ENCODE measurements at places on chromosomes 16 and 17. TPM values are rescaled to one million over a fixed set of nuclear protein-coding genes. Genes with fewer than 3 reads are reported as not detected.
A peak's percentile ranks its signal among the peaks of the same experiment; 100 is the strongest.

GRCh38 chr16:66057057-66057456 lies 309.4 kb upstream of the CDH5 start:
- no peak for DNase-seq
- H3K36me3 ChIP-seq: no peaks in the 10 kb centered on the region
- no peak overlapping the region for H3K4me3 ChIP-seq
- no peaks in the 10 kb centered on the region for H3K27me3 ChIP-seq
- peaks cover 7% of the 10 kb centered on the region for H3K4me1 ChIP-seq
- H3K27ac ChIP-seq: no peak overlapping the region

The ITGAX gene
- total RNA-seq: under 0.01 TPM

- H3K36me3 ChIP-seq: peaks cover 1% of the 10 kb centered on the region
- H3K4me3 ChIP-seq: no peak overlapping the region
- no peak for DNase-seq
- H3K4me1 ChIP-seq: peaks cover 27% of the 10 kb centered on the region
Observed at GRCh38 chr17:78929908-78930775, 5.0 kb upstream of the TIMP2 start.

The RRAD gene
- total RNA-seq: 83.7 TPM

DNA sequence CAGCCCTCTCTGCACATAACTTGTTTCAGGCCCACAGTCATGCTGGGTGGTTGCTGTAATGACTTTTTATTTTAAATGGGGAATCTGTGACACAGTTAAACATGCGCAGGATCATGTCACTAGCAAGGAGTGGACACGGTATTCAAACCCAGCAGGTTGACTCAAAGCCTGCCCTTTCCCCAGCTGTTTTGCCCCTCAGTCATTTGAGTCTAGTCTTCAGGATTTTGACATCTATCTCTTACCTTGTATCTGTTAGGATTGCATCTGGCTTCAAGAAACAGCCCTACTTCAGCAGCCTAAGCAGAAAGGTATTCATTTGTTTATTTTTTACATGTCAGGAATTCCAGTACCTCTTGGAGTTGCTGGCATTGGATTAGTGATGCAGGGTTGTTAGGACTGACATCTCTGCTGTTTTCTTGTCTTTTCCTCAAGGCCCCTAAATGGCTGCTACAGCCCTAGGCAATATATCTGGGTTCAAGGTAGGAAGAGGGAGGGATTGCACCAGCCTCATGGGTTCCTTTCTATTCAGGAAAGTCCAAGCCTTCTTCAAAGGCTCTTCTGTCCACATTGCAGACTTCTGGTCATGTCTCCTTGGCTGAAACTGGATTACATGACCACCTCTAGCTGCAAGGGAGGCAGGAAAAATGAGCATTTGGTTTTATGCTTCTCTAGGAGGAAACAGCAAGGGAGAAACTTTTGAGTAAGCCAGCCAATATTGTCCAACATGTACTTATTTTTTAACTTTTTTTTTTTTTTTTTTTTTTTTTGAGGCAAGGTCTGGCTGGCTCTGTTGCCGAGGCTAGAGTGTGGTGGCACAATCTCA lies 22.8 kb downstream of the ABCC1 start:
- H3K36me3 ChIP-seq: peaks cover 6% of the 10 kb centered on the region
- H3K4me3 ChIP-seq: no peak overlapping the region
- peaks cover 19% of the 10 kb centered on the region for H3K4me1 ChIP-seq
- H3K27me3 ChIP-seq: no peaks in the 10 kb centered on the region
- H3K27ac ChIP-seq: no peak overlapping the region

The TMC7 gene
- total RNA-seq: 0.51 TPM

The TPSAB1 gene
- total RNA-seq: not detected

GRCh38 chr17:7437950-7438614 lies 1.2 kb upstream of the FGF11 start:
- H3K36me3 ChIP-seq: no peaks in the 10 kb centered on the region
- no peak overlapping the region for H3K27ac ChIP-seq
- H3K4me1 ChIP-seq: peaks cover 13% of the 10 kb centered on the region
- peaks cover 25% of the 10 kb centered on the region for H3K27me3 ChIP-seq
- H3K4me3 ChIP-seq: no peak overlapping the region

- peaks cover 3% of the 10 kb centered on the region for H3K4me1 ChIP-seq
- H3K36me3 ChIP-seq: no peaks in the 10 kb centered on the region
- H3K27ac ChIP-seq: peak overlapping the region; percentile 85
- peak overlapping the region; percentile 80 for H3K4me3 ChIP-seq
Observed at GRCh38 chr16:53435066-53435688, 906 bp downstream of the RBL2 start.

The ADAMTS18 gene
- total RNA-seq: not detected

- peaks cover 31% of the 10 kb centered on the region for H3K4me1 ChIP-seq
- no peak for DNase-seq
- H3K27me3 ChIP-seq: no peaks in the 10 kb centered on the region
Observed at GRCh38 chr16:4369007-4369733, 2.5 kb upstream of the VASN start.

- H3K36me3 ChIP-seq: peaks cover 20% of the 10 kb centered on the region
- DNase-seq: peak; percentile 55
- no peaks in the 10 kb centered on the region for H3K27me3 ChIP-seq
- no peak overlapping the region for H3K4me3 ChIP-seq
Observed at GRCh38 chr16:84084570-84085270, 32.0 kb downstream of the MBTPS1 start.

The HSD3B7 gene
- total RNA-seq: 32.9 TPM

The KRT9 gene
- total RNA-seq: not detected

DNA sequence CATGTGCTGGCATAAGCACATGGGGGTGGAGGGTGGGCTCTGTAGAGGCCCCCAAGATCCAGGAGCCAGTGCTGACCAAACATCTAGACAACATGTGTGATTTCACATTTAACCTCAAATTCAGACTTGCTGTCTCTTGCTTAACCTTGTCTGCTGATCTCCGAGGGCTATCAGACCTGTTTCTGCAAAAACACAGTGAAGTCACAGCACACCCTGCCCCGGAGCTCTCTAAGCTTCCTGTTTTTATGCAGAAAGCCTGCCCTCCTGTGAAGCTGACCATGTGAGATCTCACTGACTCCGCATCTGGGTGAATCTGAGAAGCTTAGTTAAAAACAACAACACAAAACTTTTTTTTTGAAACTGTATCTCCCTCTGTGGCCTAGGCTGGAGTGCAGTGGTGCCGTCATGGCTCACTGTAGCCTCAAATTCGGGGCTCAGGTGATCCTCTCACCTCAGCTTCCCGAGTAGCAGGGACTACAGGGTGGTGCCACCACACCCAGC lies 6.6 kb upstream of the DPEP2 start:
- H3K27me3 ChIP-seq: no peaks in the 10 kb centered on the region
- no peaks in the 10 kb centered on the region for H3K4me1 ChIP-seq
- no peaks in the 10 kb centered on the region for H3K36me3 ChIP-seq
- DNase-seq: peak; percentile 14
- no peak overlapping the region for H3K4me3 ChIP-seq
- no peak overlapping the region for H3K27ac ChIP-seq

The ATAD5 gene
- 0.77 TPM for total RNA-seq

DNA sequence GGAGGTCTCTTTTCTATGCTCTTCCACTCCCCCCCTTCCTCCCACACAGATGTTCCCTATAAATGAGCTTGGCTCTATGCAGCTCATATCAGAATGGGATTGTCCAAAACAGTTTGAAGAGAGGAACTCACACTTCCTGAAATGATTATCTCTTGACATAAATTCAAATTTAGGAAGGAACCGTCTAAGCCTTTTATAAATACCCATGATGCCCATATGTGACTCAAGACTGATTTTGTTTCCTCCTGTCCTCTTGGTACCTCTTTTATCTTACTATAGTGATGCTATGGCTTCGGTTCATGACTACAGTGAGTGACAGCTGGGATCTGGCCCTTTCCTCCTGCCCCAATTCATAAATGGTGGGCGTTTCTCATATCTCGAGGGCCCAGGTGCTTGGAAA lies 16.6 kb upstream of the TERF2 start:
- DNase-seq: no peak
- no peak overlapping the region for H3K27ac ChIP-seq
- peaks cover 22% of the 10 kb centered on the region for H3K4me1 ChIP-seq
- H3K36me3 ChIP-seq: no peaks in the 10 kb centered on the region

- H3K36me3 ChIP-seq: no peaks in the 10 kb centered on the region
- no peaks in the 10 kb centered on the region for H3K27me3 ChIP-seq
- no peaks in the 10 kb centered on the region for H3K4me1 ChIP-seq
- no peak for DNase-seq
- no peak overlapping the region for H3K27ac ChIP-seq
Observed at GRCh38 chr17:78742901-78743300, 39.2 kb downstream of the CYTH1 start.

DNA sequence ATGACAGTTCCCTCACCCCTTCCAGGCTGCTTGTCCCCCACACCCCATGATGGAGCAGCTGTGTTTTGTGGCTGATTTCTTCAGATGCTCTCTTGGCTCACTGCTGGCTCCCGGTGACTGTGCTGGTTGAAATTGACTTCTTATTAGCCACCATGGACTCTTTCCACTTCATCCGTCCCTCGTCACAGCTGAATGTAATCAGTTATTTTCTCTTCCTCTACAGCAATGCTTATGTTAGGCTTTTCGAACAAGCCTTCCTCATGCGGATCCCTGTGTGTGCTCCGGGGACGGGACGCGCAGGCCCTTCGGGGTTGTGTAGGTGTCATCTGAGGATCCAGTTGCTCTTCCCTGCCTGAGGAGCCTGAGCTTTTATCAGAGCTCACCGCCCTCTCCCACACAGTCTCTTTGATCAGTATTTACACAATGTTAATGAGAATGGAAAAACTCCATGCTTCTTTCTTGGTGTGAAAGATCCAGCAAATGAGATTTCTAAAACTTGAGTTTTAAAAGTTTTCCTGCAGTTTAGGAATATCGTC lies 87.5 kb downstream of the RPTOR start:
- H3K4me1 ChIP-seq: no peaks in the 10 kb centered on the region
- H3K36me3 ChIP-seq: no peaks in the 10 kb centered on the region
- H3K27me3 ChIP-seq: no peaks in the 10 kb centered on the region
- H3K4me3 ChIP-seq: no peak overlapping the region
- H3K27ac ChIP-seq: no peak overlapping the region
- peak; percentile 26 for DNase-seq

The YBX2 gene
- under 0.01 TPM for total RNA-seq

- no peaks in the 10 kb centered on the region for H3K4me1 ChIP-seq
- peak; percentile 20 for DNase-seq
Observed at GRCh38 chr17:77735081-77735565, 223.4 kb upstream of the TNRC6C start.

The CRYM gene
- 0.26 TPM for total RNA-seq

DNA sequence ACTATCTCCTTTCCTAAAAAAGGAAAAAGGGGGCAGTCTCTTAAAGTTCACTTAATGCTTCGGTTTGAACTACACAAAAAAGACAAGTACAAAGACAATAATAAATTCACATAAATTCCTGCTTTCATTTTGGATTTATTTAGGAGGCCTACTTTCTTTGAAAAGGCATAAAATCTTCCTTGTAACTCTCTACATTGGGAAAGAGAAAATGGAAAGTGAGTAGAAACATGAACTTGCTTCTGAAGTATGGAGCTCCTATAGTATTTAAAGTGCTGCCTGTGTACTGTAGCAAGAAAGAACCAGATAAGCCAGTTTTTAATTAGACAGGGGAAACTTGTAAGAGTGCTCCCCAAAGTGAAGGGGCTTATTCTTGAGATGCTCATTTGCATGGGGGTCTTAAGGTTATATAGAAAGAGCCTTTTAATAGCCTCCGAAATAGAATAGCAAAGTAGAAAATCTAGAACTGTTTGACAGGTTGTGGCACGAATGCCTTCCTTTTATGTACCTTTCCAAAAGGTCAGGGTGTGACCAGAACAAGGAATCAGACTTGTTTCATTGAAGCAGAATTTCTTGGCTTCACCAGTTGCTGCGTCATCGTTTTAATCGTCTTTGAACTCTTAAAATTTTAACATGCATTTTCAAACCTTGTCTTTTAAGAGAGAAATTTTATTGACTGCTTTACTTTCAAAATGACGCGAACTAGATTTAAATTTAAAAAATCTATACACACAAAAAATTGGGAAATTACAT lies 12.9 kb downstream of the GAN start:
- no peak overlapping the region for H3K4me3 ChIP-seq
- DNase-seq: no peak
- no peaks in the 10 kb centered on the region for H3K36me3 ChIP-seq
- no peaks in the 10 kb centered on the region for H3K4me1 ChIP-seq
- no peaks in the 10 kb centered on the region for H3K27me3 ChIP-seq
- no peak overlapping the region for H3K27ac ChIP-seq

The NTN1 gene
- 0.51 TPM for total RNA-seq

The PRSS8 gene
- not detected for total RNA-seq

DNA sequence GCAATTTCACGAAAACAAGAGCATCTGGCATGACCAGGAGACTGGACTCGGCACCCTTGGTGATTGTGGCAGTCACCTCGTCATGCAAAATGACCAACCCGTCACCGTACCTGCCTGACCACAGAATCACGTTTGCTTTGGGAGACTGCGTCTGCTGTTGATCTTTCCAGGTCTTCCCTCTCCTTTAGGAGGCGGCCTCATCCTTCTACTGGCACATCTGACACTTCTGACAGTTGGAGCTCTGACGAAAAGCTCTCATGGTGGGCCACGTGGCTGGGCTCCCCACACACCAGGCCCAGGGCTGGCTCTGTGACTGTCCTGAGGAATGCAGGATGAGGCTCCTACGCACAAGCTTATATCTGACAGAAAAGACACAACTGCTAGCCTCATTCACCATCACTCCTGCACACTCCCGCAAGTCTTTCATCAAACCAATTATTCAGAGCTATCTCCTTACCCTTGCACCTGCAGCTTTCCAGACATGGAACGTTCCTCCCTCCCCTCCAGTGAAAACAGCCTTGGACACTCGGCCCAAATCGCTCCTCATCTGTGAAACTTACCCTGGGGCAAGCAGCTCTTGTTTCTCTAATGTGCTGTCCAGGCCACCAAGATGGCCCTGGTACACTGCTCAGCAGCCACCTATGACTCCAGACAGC lies 3.6 kb downstream of the TRAP1 start:
- no peak for DNase-seq
- H3K27me3 ChIP-seq: no peaks in the 10 kb centered on the region
- H3K4me1 ChIP-seq: peaks cover 9% of the 10 kb centered on the region
- H3K4me3 ChIP-seq: no peak overlapping the region
- H3K36me3 ChIP-seq: peaks cover 8% of the 10 kb centered on the region

GRCh38 chr17:67659028-67659427 lies 58.7 kb upstream of the NOL11 start:
- H3K4me1 ChIP-seq: no peaks in the 10 kb centered on the region
- H3K27me3 ChIP-seq: no peaks in the 10 kb centered on the region
- no peak for DNase-seq
- no peaks in the 10 kb centered on the region for H3K36me3 ChIP-seq

The GPR179 gene
- under 0.01 TPM for total RNA-seq

- H3K4me1 ChIP-seq: peaks cover under 1% of the 10 kb centered on the region
- no peaks in the 10 kb centered on the region for H3K36me3 ChIP-seq
- no peak overlapping the region for H3K4me3 ChIP-seq
- no peak overlapping the region for H3K27ac ChIP-seq
- no peaks in the 10 kb centered on the region for H3K27me3 ChIP-seq
Observed at GRCh38 chr17:64336760-64337413, 53.8 kb downstream of the PECAM1 start.

GRCh38 chr16:27994686-27995085 lies 68.8 kb downstream of the GSG1L start:
- no peaks in the 10 kb centered on the region for H3K36me3 ChIP-seq
- no peak overlapping the region for H3K4me3 ChIP-seq
- no peaks in the 10 kb centered on the region for H3K27me3 ChIP-seq
- DNase-seq: no peak

GRCh38 chr17:7223375-7223774 lies 3.6 kb downstream of the ACADVL start:
- peaks cover 7% of the 10 kb centered on the region for H3K4me1 ChIP-seq
- no peak overlapping the region for H3K4me3 ChIP-seq
- peaks cover 43% of the 10 kb centered on the region for H3K36me3 ChIP-seq

- H3K27me3 ChIP-seq: no peaks in the 10 kb centered on the region
- H3K4me3 ChIP-seq: peak overlapping the region; percentile 80
- H3K36me3 ChIP-seq: no peaks in the 10 kb centered on the region
- DNase-seq: peak; percentile 17
- peaks cover 12% of the 10 kb centered on the region for H3K4me1 ChIP-seq
Observed at GRCh38 chr17:50426814-50427787, 1.1 kb downstream of the ACSF2 start.

The SHCBP1 gene
- total RNA-seq: 1.3 TPM
